ENCODE measurements at places on chromosomes 5 and 9. TPM values are rescaled to one million over a fixed set of nuclear protein-coding genes. Genes with fewer than 3 reads are reported as not detected.

The PCDHGB4 gene
- 15.2 TPM for total RNA-seq

The PRR16 gene
- 0.48 TPM for total RNA-seq

The NOXA1 gene
- 2.0 TPM for total RNA-seq

The NADK2 gene
- 12.4 TPM for total RNA-seq

The HTR4 gene
- total RNA-seq = 0.10 TPM

The SLIT3 gene
- total RNA-seq = 0.10 TPM

Data from vein endothelial cell (primary cell).